ENCODE measurements at places on chromosomes 13 and 19. TPM values are rescaled to one million over a fixed set of nuclear protein-coding genes. Genes with fewer than 3 reads are reported as not detected.

CYP2F1 gene
- total RNA-seq, result not detected

ARMC6 gene
- 4.2 TPM for total RNA-seq

GRCh38 chr19:27740396-27740795 is 1472.6 kb downstream of the UQCRFS1 start:
- no peak for DNase-seq

PNMA8C gene
- not detected for total RNA-seq

DNA sequence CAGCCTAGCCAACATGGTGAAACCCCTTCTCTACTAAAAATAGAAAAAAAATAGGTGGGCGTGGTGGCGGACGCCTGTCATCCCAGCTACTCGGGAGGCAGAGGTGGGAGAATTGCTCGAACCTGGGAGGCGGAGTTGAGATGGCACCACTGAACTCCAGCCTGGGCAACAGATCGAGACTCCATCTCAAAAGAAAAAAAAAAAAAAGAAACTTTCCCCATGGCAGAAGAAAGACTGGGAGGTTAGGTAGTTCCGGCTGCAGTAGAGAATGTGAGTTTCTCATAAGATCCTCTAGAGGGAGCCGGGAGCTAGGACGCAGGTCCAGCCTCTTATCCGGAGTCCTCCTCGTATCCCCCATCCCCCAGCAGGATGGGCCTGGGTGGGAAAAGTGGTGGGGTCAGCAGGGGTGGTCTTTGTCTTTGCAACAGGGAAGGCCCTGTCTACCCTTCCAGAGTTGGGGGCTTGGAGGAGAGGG is 13.2 kb upstream of the CREB3L3 start:
- no peak for DNase-seq

GRCh38 chr19:17807731-17808316 is 12.9 kb downstream of the B3GNT3 start:
- DNase-seq, result no peak
